ENCODE measurements at places on chromosomes 1 and 21. TPM values are rescaled to one million over a fixed set of nuclear protein-coding genes. Genes with fewer than 3 reads are reported as not detected.

DNA sequence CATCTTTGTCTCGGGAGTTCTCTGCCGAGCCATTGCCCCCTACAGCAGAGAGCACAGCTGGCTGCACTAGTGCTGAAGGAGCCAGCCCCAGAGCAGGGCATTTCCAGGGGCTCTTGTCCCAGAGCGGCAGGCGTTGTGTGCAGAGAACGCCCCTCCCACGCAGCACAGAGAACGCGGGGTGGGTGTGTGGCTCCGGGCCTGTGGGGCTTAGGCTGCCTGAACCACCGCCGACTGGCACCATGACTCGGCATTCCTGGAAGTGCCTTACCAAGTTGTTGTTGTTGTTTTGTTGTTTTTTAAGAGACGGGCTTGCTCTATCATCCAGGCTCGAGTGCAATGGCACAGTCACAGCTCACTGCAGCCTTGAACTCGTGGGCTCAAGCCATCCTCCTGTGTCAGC lies 15.8 kb upstream of the DIP2A start:
- no peak overlapping the region for H3K27ac ChIP-seq
- peaks cover 58% of the 10 kb centered on the region for H3K36me3 ChIP-seq
- H3K4me1 ChIP-seq, result peaks cover 14% of the 10 kb centered on the region
- H3K4me3 ChIP-seq, result no peak overlapping the region
- no peaks in the 10 kb centered on the region for H3K27me3 ChIP-seq

DNA sequence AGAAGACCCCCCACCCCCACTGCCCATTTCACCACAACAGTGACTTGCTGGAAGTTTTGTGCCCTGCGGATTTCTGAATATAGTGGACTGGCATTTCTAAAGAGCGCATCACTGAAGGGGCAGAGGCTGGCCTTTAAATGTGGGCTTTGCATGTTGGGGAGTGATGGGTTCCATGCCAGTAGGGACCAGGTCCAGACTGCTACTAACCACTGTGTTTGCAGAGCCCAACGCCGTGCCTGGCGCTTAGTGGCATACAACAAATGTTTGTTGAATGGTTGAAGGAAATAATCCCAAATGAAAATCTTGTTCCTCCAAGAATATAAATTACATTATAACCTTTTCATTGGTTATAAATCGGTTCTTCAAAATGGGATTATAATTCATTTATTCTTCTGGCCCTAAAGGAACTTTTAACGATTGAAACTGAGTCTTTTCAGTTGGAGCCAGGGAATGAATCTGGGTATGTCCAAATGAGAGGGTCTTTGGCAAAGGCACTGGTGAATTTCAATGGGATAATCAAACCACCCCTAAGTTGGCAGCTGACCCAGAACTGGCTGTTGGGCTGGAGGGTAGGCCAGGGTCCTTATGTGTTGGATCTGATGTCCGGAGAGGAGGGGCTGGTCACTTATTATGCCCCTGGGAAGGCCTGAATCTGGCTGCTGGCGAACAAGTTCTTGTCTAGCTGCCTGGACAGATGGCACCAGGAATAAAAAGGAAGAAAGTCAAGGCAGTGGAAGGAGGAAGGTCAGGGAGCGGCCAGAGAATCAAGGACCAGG lies 13.8 kb upstream of the SDHB start:
- H3K4me3 ChIP-seq, result no peak overlapping the region
- no peaks in the 10 kb centered on the region for H3K27me3 ChIP-seq
- H3K27ac ChIP-seq, result no peak overlapping the region
- peaks cover 3% of the 10 kb centered on the region for H3K36me3 ChIP-seq

DNA sequence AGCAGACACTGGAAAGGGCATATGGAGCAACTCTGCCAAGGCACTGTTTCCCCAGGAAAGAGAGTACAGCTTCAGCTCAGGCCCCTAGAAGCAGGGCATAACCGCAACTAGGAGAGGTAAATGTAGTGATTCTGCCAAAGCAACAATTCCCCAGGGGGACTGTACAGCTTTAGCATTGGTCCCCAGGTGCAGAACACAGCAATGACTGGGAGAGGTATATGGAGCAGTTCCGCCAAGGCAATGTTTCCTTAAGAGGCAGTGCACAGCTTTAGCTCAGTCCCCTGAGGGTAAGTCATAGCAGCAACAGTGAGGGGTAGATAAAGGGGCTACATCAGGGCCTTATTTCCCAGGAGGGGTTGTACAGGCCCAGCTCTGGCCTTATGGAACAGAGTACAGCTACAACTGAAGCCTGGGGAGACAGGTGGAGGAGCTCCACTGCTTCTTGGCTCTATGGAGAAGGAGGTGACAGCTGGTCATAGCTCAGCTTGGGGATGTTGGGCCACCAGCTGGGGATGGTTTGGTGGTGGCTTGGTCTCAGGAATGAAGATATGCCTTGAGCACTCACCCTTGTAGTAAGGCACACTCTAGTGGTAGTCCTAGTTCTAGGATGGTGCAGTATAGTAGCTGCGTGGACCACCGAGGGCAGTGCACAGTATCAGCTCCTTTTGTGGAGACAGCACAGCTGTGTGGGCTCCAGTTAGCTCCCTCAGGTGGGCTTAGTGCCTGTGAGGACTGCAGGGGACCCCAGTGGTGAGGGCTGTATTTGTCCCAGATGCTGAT lies 582.7 kb downstream of the PTPRC start:
- H3K27me3 ChIP-seq, result no peaks in the 10 kb centered on the region
- no peak overlapping the region for H3K27ac ChIP-seq
- peaks cover 14% of the 10 kb centered on the region for H3K4me1 ChIP-seq
- H3K4me3 ChIP-seq, result no peak overlapping the region

DNA sequence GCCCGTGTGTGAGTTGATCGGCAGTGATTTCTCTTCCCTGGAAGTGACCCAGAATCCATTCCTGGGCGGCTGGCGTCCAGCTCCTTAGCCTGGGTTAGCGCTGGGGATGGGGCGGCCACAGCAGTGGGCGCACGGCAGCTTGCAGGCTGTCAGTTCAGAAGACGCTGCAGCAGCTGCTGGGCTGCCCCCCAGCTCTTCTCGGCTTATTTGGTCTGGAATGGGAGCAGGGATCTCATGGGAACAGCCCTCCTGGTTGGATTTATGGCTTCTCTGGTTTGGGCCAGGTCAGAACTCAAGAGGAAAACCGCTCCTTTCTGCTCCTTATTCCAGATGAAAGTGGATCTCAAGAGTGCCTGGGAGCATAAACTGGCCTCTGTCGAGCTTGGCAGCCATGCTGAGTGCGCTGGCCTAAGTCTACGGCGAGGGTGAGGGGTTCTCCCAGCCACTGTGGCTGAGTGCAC lies 148.2 kb downstream of the PRDM16 start:
- peaks cover 4% of the 10 kb centered on the region for H3K27me3 ChIP-seq
- H3K36me3 ChIP-seq, result no peaks in the 10 kb centered on the region
- no peak overlapping the region for H3K4me3 ChIP-seq
- no peak overlapping the region for H3K27ac ChIP-seq
- no peak for DNase-seq
- no peaks in the 10 kb centered on the region for H3K4me1 ChIP-seq

DNA sequence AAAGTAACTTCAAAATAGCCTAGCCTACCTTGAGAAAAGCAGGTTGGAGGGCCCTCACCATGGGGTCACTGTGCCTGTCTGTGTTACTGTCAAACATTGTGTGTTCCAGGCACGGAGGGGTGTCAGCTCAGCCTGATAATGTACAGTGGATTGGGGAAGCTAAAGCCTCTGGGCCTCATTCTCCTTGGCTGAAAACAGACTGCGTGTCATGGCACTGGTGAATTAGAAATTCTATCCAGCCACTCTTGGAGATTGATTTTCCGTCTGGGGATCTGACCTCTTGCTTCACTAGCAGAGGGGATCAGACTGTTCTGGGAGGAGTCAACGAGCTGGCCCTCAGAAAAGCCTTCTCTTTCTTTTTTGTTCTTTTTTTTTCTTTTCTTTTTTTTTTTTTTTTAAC lies 123.5 kb upstream of the HOOK1 start:
- no peak for DNase-seq
- H3K27me3 ChIP-seq, result no peaks in the 10 kb centered on the region
- H3K4me1 ChIP-seq, result no peaks in the 10 kb centered on the region
- no peak overlapping the region for H3K4me3 ChIP-seq
- no peak overlapping the region for H3K27ac ChIP-seq

DNA sequence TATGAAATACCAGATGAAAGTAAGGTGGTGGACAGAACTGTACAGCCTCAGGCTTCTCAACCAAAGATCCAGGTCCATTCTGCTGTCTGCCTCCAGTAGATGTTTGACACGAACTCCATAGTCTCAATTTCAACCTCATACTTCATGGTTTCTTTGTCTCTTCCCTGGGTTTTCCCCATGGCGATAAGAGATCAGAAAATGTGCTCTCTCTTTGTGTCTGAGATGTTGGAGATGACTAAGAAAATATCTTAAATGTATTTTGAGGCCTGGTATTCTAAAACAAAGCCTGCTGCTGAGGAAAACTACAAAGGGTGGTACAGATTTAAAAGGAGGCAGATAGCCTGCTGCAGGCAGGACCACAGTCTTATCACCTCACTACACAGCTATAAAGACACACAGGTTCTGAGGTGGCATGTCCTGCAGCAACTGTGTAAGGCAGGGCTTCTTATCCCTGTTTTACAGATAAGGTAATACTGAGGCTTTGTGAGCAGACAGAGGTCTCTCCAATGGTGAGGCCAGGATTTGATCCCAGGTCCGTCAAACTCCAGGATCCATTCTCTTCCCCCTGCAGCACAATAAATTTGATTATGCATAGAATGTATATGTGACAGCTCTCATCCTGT lies 40.0 kb upstream of the CACNA1E start:
- peaks cover 8% of the 10 kb centered on the region for H3K27me3 ChIP-seq
- no peak overlapping the region for H3K27ac ChIP-seq
- no peaks in the 10 kb centered on the region for H3K36me3 ChIP-seq
- H3K4me1 ChIP-seq, result no peaks in the 10 kb centered on the region
- DNase-seq, result no peak

DPYD gene
- total RNA-seq, result 42.3 TPM

- peaks cover 25% of the 10 kb centered on the region for H3K4me1 ChIP-seq
- no peaks in the 10 kb centered on the region for H3K27me3 ChIP-seq
- H3K36me3 ChIP-seq, result no peaks in the 10 kb centered on the region
- peak overlapping the region; percentile 61 for H3K27ac ChIP-seq
Measured at GRCh38 chr21:42269386-42269785, 45.8 kb downstream of the TFF3 start.

- no peak overlapping the region for H3K4me3 ChIP-seq
- H3K36me3 ChIP-seq, result no peaks in the 10 kb centered on the region
- no peak for DNase-seq
- H3K27ac ChIP-seq, result no peak overlapping the region
Measured at GRCh38 chr1:34128186-34128889, 36.7 kb downstream of the CSMD2 start.

GRCh38 chr1:29145739-29146437 lies 22.2 kb upstream of the TMEM200B start:
- no peak for DNase-seq
- peaks cover 64% of the 10 kb centered on the region for H3K36me3 ChIP-seq

- no peaks in the 10 kb centered on the region for H3K4me1 ChIP-seq
- H3K27me3 ChIP-seq, result no peaks in the 10 kb centered on the region
- H3K4me3 ChIP-seq, result no peak overlapping the region
Measured at GRCh38 chr1:84020151-84020550, 21.2 kb upstream of the TTLL7 start.

FAAH gene
- 3.9 TPM for total RNA-seq

DNA sequence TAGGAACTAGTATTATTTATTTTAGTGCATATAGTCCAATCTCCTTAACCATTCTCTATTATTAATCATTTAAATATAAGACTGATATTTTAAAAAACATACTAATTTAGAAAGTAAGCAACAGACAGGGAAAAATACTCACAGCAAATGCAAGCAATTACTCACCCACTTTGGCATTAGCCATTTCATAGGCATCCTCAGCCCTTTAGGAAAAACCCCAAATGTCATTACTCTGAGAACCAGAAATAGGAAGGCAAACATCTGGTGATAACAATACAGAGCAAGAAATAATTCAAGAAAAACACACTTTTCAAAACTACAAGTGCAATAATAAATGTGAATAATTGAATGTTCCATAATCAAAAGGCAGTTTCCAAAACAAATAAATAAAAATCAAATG lies 545.1 kb downstream of the PLPP3 start:
- DNase-seq, result no peak
- H3K36me3 ChIP-seq, result no peaks in the 10 kb centered on the region
- H3K27ac ChIP-seq, result no peak overlapping the region

Measured in activated CD8-positive, alpha-beta memory T cell treated with anti-CD3 and anti-CD28 coated beads, Interleukin-2, amount 10 ng/mL, durations not matched to agents 7 days and 5 days (primary cell).